ENCODE measurements at places on chromosomes 12 and 14.

DNA sequence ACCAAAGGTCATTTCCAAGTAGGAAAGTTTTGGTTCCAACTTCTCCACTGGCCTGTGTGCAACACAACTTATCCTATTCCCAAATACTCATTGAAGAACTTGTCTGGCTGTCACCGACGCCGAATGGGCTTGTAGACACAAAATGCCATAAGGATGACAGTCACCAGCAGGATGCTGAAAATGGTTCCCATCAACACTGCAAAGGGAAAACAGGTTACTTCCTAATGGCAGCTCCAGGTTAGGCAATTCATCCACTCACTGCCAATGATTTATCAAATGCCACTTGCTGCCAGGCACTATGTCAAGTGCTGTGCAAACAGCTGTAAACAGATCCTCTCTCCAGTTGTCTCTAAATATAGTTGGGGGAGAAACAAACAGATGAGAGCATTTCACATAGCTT lies 6.1 kb downstream of the C12orf76 start:
- DNase-seq: no peak

GRCh38 chr12:25710128-25710527 lies 157.0 kb upstream of the LMNTD1 start:
- no peak for DNase-seq

- DNase-seq: no peak
Observed at GRCh38 chr12:114090211-114090610, 124.1 kb upstream of the RBM19 start.

- no peak for DNase-seq
Observed at GRCh38 chr14:74263181-74263580, 23.9 kb downstream of the VSX2 start.

DNA sequence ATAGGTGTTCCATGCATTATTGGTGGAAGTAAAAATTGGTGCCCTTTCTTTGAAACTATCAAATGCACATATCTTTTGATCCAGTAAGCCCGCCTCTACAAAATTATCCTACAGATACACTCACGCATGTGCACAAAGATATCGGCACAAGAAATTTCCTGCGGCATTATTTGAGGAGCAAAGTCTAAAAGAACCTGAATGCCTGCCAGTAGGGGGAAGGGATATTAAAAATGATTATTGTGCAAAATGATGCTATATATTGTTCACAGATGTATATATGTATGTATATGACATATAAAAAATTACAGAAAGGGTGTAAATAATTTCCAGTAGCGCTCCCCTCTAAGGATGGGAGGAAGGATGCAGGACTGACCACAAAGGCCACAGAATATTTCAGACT lies 24.7 kb upstream of the ADIPOR2 start:
- no peak for DNase-seq

DNA sequence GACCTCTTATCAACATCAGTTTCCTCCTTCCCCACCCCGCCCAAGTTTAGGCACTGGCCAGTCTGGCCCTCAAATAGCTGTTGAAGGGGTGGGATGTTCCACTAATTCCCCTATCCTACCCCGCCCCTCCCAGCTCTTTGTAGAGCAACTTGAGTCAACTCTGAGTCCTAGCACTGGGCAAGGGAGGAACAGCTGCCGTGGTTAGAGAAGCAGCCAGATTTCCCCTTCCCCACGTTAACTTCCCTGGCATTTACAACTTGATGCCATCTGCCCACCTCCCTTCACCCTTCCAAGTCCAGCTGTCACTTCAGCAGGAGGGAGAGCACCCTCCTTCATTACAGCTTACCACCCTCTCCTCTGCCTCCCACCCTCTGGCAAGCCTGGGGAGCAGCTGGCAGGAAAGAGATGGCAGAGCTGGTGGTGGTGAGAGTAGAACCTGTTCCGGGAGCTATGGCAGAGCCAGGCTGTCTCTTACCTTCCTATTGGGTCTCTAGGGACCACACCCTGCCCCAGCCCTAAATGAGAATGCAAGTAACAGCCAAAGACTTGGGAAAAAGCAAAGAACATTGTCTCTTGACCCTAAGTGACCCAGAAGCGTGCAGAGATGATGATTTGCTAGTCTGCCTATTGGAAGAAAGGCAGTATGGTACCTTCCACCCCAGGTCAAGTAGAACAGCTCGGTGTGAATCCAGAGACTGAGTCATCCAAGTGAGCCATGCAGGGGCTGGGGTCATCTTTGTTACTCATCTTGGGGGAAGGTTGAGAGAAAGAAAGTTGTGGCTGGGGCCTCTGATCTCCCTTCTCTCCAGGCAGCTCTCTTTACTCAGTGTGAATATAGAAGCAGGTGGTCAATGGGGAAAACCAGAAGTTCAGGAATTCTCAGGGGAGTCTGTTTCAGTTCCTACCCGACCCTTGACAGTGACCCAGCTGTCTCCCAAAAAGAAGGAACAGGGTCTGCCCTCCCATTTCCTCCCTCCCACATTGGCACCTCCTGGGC lies 1.5 kb downstream of the BLOC1S1 start:
- DNase-seq: no peak

GRCh38 chr12:53603196-53603595 lies 23.0 kb downstream of the ATF7 start:
- no peak for DNase-seq

DNA sequence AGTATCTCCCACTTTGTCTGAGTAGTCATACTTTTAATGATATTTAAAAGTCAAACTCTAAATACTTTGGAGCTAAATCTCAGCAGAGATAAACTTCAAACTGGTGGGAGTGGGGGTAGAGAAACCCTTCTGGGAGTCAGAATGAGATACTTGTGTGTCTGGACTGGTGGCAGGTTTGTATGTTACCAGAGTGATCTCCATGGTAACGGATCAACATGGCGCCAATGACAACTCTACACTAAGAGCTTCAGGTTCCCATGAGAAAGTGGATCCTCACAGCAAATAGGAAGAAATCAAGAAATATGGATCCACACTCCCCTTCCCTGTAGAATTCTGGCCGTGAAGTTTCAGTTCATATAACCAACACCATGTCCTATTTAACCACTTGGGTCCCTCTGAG lies 121.9 kb downstream of the ETV6 start:
- DNase-seq: no peak

- no peak for DNase-seq
Observed at GRCh38 chr12:107525063-107525718, 160.4 kb upstream of the PWP1 start.

DNA sequence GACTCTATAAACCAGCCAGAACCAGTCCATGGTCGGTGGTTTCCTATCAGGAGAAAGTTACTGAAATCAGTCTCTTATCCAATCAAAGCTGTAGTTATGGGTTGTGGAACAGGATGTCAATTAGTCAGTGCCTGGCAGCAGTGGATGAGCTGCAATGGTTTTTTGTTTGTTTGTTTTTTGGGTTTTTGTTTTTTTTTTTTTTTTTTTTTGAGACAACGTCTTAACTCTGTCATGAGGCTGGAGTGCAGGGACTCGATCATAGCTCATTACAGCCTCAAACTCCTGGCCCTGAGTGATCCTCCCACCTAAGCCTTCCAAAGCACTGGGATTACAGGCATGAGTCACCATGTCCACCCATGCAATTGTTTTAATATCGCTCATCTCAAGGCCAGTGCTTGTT lies 113.3 kb upstream of the CAND1 start:
- DNase-seq: peak; percentile 12

DNA sequence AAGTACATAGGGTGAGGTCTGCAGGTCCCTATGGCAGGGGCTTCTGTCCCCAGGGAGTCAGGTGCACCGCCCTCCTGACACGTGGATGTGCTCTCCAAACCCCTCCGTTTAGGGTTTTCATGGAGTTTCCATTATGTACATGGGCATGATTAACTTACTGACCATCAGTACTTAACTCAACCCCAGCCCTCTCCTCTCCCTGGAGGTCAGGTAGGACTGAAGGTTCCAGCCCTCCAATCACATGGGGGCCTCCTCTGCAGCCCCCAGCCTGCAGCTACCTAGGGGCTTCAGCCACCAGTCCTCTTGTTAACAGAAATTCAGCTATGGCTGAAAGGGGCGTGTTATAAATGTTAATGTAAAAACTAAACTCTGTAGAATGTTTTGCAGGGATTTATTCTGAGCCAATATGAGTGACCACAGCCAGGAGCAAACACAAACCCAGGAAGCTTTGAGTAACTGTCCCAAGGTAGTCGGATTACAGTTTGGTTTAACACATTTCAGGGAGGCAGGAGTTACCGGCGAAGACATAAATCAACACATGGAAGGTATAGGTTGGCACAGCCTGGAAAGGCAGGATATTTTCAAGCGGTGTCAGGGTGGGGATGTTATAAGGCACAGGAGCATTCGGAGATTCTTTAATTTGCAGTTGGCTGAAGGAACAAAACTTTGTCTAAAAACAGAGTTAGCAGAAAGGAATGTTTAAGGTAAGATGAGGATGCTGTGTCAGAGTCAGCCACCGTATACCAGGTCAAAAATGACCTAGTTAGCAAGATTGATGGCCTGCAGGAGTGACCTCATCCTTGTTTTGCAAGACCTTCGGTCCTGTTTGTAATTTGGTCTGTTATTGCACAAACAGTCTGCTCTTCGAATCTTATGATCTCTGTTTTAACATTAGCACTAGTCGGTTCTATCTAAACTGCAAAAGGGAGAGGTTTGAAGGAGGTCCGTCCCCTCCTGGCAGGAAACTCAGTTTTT lies 75.2 kb downstream of the TNFAIP2 start:
- DNase-seq: peak; percentile 31
